Stimulated activated CD4-positive, alpha-beta T cell treated with anti-CD3 and anti-CD28 coated beads, TNF-alpha, amount 100 ng/mL, for 1 hour (primary cell): ENCODE measurements at places on chromosomes 1 and 21.

GRCh38 chr1:101136739-101137138, 100.1 kb upstream of the S1PR1 start:
- no peak for DNase-seq

DNA sequence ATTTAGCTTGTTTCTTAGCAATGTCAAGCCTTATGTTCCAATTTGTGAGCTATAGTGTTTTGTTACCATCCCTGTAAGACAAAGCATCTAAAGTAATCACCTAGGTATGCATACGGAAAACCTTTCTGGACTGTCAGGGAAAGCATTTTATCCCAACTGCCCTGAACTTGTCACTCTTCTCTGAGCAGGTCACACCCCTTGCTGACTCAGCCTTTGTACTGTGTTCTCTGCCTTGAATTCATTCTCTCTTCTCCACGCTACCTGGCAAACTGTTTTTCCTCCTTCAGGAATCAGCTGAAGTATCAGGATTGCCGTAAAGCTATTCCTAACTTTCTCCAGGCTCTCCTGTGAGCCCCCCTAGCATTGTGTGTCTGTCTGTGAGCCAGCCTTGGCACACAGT, 54.2 kb downstream of the PBX1 start:
- DNase-seq, result no peak

- no peak for DNase-seq
Observed at GRCh38 chr21:28298251-28298672, 694.4 kb downstream of the LTN1 start.

DNA sequence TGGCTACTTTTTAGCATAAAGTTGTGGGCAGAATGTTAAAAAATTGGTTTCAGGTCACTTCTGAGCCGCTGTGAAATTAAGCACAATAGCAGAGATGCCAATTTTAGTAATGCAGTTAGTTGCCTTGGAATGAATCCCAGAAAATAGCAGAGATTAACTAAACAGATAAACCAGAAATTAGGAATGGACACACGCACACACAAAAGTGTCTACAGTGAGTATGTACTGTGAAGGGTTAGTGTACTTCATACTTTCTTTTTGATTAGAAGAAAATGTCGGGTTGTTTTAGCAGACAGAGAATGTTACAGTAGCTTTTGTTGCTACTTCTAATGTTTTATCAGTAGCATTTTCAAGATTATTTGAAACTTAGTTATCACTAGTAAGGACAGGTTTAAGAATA, 106.7 kb downstream of the LEPR start:
- DNase-seq, result no peak

GRCh38 chr1:173347282-173347818, 129.8 kb upstream of the PRDX6 start:
- no peak for DNase-seq
